ENCODE measurements at places on chromosomes 7 and 10.

DNA sequence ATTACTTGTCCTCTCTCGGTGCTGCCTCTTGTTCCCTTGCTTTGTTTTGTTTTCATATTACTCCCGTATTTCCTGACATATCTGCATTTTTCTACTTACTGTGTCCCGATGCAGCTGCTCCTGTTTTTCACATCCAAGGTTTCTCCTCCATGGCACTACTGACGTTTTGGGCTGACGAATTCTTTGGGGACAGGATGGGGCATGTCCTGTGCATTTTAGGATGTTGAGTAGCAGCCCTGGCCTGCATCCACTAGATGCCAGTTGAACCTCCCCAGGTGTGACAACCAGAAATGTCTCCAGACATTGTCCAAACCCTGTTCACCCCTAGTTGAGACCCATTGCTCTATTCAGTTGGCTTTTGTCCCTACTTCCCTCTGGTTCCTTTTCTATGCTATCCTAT is 12.4 kb downstream of the ZNF789 start:
- H3K36me3 ChIP-seq: no peaks in the 10 kb centered on the region
- no peaks in the 10 kb centered on the region for H3K27me3 ChIP-seq
- DNase-seq: no peak
- no peak overlapping the region for H3K27ac ChIP-seq
- H3K4me1 ChIP-seq: no peaks in the 10 kb centered on the region
- no peak overlapping the region for H3K4me3 ChIP-seq

GRCh38 chr10:43874984-43875383 is 226.3 kb upstream of the ZNF32 start:
- no peaks in the 10 kb centered on the region for H3K27me3 ChIP-seq
- no peaks in the 10 kb centered on the region for H3K4me1 ChIP-seq
- no peak overlapping the region for H3K27ac ChIP-seq
- DNase-seq: no peak

- H3K36me3 ChIP-seq: peaks cover 4% of the 10 kb centered on the region
- no peaks in the 10 kb centered on the region for H3K27me3 ChIP-seq
- no peak overlapping the region for H3K4me3 ChIP-seq
- peaks cover 38% of the 10 kb centered on the region for H3K4me1 ChIP-seq
Observed at GRCh38 chr10:102678068-102678400, 33.8 kb downstream of the TRIM8 start.

DNA sequence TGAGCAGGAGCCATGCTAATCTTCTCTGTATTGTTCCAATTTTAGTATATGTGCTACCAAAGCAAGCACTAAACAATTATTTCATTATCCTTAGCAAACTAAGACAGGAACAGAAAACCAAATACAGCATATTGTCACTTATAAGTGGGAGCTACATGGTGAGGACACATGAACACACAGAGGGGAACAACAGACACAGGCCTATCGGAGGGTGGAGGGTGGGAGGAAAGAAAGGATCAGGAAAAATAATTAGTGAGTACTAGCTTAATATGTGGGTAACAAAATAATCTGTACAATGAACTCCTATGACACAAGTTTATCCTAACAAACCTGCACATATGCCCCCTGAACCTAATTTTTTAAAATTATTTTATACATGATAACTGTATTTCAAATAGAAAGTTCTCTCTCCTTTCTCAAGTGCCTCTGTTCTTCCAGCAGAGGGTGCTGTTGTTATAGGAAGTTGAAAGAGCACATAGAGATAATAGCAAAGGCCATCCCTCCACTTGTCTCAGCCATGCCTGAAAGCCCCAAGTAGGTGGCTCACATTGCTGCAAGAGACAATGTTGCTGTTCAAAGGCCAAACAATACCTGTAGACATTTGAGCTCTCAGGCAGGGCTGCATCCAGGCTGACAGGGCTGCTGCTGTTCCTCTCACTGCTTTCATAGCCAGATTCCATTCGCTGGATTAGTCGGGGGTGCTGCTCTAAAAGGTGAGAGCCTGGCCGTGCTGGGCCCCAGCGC is 33.4 kb upstream of the PPP3CB start:
- H3K27ac ChIP-seq: no peak overlapping the region
- no peak overlapping the region for H3K4me3 ChIP-seq
- no peaks in the 10 kb centered on the region for H3K4me1 ChIP-seq
- H3K27me3 ChIP-seq: no peaks in the 10 kb centered on the region
- DNase-seq: peak; percentile 35

GRCh38 chr10:130040351-130040750 is 70.3 kb downstream of the C10orf143 start:
- H3K27ac ChIP-seq: no peak overlapping the region
- no peaks in the 10 kb centered on the region for H3K4me1 ChIP-seq
- H3K4me3 ChIP-seq: no peak overlapping the region

DNA sequence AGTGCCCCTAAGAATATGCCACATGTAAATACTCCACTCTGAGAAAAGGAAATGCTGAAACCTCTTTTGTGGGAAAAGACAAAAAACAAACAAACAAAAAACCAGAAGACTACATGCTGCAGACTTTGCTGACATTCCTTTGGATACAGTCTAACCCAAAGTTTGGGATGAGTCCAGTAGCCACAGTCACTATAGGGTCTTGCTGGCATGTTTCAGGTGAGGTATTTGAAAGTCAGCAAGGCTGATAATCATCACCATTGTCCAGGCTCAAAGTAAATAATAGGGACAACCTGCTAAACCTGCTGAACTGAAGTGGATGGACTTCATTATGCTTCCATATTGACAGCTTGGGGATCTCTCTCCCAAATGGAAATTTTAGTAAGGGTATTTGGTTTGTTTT is 1087.0 kb upstream of the LRRTM3 start:
- no peaks in the 10 kb centered on the region for H3K27me3 ChIP-seq
- H3K4me1 ChIP-seq: no peaks in the 10 kb centered on the region
- no peaks in the 10 kb centered on the region for H3K36me3 ChIP-seq
- H3K4me3 ChIP-seq: no peak overlapping the region

DNA sequence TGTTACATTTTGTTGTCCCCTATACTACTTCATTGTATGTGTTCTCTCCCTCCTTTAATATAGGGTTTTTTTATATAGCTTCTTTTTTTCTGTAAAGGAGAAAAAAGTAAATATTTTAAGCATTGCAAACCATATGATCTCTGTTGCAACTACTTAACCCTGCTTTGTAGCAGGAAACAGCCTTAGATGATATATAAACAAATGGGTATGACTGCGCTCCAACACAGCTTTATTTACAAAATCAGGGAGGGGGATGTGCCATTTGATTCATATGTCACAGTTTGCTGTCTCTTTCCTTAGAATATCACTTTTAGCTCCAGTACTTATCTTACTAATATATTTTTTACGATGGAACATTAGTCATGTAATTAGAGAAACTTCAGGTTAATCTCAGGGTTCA is 155.2 kb upstream of the GNAI1 start:
- H3K4me1 ChIP-seq: no peaks in the 10 kb centered on the region
- no peaks in the 10 kb centered on the region for H3K27me3 ChIP-seq
- H3K27ac ChIP-seq: no peak overlapping the region
- no peak for DNase-seq

- H3K27ac ChIP-seq: no peak overlapping the region
- peaks cover 39% of the 10 kb centered on the region for H3K27me3 ChIP-seq
- DNase-seq: no peak
- no peak overlapping the region for H3K4me3 ChIP-seq
Observed at GRCh38 chr7:19111474-19112273, 5.8 kb downstream of the TWIST1 start.

DNA sequence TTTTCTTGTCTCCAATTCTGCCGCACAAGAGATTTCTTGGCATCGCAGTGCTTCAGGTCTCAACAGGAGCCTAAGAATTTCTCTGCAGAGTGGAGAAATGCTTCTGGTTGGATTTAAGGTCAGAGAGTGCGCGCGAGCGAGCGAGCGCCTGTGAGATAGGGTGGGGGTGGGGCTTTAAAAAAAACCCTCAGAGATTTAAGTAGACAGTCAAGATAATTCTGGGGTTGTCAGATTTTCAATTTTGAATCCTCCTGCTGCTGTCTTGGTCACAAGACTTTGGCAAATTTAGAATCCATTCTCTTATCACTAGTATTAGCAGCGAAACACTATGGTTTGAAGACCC is 49.7 kb downstream of the CPEB3 start:
- no peak overlapping the region for H3K27ac ChIP-seq
- no peaks in the 10 kb centered on the region for H3K36me3 ChIP-seq
- peaks cover 8% of the 10 kb centered on the region for H3K4me1 ChIP-seq

GRCh38 chr7:149816794-149817193 is 21.4 kb upstream of the ZNF862 start:
- no peak for DNase-seq
- H3K27ac ChIP-seq: no peak overlapping the region
- H3K27me3 ChIP-seq: no peaks in the 10 kb centered on the region
- H3K4me1 ChIP-seq: no peaks in the 10 kb centered on the region
- H3K4me3 ChIP-seq: no peak overlapping the region
- no peaks in the 10 kb centered on the region for H3K36me3 ChIP-seq

GRCh38 chr10:22228167-22228938 is 10.5 kb upstream of the EBLN1 start:
- H3K36me3 ChIP-seq: no peaks in the 10 kb centered on the region
- no peaks in the 10 kb centered on the region for H3K4me1 ChIP-seq
- DNase-seq: no peak
- H3K4me3 ChIP-seq: peak overlapping the region; percentile 86

- H3K4me1 ChIP-seq: no peaks in the 10 kb centered on the region
- H3K4me3 ChIP-seq: no peak overlapping the region
- H3K36me3 ChIP-seq: no peaks in the 10 kb centered on the region
- H3K27me3 ChIP-seq: no peaks in the 10 kb centered on the region
- DNase-seq: no peak
Observed at GRCh38 chr10:47332371-47332770, 10.1 kb downstream of the GDF2 start.

DNA sequence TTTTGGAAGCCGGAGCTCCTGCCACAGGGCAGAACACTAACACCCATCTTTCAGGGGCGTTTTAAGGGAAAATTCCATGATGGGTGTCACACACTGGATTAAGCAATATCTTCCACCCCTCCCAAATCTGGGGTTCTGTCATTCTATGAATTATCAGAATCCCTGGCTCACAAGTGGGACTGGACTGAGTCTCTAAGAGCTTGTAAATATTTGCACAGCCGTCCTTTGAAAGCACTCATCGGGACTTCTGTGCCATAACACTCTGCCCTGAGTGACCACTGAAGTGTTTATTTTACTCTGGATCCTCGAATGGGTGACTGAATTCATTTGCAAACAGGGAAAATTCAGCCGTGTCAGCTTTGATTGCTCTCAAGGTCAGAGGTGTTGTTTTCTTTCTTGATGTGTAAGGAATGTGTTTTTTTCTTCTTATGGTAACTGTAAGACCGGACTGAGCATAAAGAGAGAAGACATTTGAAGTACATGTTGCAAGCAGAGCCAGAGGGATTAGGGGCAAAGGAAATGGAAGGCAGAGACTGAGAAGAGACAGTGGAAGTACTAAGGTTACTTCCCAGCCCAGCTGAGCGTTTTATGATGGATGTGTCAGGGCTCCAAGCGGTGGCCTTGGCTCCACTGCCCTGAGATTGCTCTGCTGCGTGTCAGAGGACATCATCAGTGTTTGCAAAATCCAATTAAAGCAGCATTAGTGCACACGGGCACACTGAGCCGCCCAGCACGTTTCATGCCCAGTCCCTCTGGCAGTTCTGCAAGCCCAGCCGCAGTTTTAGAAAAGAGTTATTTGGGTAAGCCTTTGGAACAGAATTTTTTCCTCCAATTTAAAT is 17.7 kb upstream of the GTPBP4 start:
- no peak overlapping the region for H3K27ac ChIP-seq
- no peak overlapping the region for H3K4me3 ChIP-seq
- H3K4me1 ChIP-seq: no peaks in the 10 kb centered on the region
- H3K27me3 ChIP-seq: no peaks in the 10 kb centered on the region
- no peak for DNase-seq
- no peaks in the 10 kb centered on the region for H3K36me3 ChIP-seq
